Ovary (tissue), 10 donors: ENCODE measurements at places on chromosomes 13 and 19.

- DNase-seq, result no peak
Observed at GRCh38 chr13:65530688-65531087, 1699.4 kb downstream of the PCDH9 start.

DNA sequence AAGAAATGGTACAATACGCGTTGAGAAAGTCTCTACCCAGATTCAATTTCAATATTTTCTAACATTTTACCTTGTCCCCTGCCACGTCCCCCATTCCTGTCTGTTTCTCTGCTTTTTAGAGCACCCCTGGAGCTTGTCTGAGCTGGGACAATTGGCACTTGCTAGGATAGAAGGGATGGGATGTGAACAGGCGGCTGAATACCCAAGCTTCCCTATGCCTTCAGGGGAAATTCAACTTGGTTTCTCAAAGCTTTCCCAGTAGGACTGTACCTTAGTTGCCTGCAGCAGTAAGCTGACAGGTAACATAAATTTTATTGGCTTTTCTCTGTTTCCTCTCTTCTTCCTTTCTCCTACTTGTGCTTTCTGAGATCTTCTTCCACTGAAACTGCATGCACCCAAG lies 1663.3 kb downstream of the EFNB2 start:
- DNase-seq, result no peak

GRCh38 chr13:86900906-86901305 lies 770.3 kb upstream of the SLITRK5 start:
- DNase-seq, result no peak

- DNase-seq, result no peak
Observed at GRCh38 chr13:96793404-96793755, 200.9 kb downstream of the OXGR1 start.

DNA sequence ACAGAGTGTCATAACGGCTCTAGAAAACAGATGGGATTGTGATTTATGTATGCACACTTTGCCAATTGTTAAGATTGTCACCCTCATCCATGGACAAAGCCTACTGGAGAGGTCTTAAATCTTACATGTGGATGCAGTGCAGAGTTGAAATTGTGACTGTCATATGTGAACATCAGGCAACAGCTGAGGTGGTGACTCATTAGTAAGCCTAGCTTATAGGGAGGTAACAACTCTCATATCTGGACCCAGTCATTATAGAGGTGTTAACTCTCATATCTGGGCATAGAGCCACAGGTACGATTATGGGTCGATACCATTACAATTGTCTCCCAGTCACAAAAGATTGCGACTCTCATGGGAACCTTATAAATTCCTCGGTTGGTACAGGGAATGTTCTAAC lies 29.8 kb upstream of the ZNF254 start:
- no peak for DNase-seq

GRCh38 chr13:69288026-69288425 lies 819.6 kb upstream of the ATXN8OS start:
- no peak for DNase-seq

DNA sequence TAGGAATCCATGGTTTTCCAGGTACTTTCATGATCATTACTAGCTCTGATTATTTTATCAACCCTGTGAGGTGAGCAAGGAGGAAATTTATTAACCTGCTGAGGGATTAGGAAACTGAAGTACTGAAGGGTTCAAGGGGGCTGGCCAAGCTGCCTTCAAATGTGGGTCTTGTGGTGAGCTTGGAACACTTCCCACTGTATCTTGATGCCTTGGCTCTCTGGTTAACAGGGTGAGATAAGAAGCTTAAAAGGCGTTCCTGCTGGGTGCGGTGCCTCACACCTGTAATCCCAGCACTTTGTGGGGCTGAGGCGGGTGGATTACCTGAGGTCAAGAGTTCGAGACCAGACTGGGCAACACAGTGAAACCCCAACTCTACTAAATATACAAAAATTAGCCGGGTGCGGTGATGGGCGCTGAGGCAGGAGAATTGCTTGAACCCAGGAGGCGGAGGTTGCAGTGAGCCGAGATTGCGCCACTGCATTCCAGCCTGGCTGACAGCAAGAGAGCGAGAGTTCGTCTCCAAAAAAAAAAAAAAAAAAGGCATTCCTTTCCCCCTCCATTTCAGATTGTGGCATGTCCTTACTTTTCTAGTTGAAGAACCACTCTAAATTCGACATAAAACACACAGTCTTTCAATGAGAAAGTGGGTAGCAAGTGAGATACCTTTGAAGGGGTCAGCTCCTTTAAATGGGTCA lies 70.2 kb downstream of the KLF2 start:
- no peak for DNase-seq

DNA sequence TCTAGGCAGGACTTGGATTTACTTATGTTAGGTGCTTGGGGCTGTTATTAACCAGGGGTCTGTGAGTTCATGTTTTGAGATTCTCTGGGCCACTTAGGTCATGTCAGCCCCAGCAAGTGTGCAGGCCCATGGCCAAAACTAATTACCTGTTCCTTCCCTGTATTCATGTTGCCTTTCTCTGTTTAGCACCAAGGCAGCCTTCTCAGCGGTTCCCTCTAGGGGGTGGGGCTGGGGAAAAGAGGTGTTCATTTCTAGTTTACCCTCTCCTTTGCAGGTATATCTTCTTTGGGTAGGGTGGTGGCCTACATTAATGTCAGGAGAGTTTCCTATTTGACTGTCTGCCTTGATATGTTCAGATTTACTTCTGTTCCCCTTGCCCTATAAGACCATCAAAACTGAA lies 61.7 kb downstream of the PDS5B start:
- DNase-seq, result no peak

DNA sequence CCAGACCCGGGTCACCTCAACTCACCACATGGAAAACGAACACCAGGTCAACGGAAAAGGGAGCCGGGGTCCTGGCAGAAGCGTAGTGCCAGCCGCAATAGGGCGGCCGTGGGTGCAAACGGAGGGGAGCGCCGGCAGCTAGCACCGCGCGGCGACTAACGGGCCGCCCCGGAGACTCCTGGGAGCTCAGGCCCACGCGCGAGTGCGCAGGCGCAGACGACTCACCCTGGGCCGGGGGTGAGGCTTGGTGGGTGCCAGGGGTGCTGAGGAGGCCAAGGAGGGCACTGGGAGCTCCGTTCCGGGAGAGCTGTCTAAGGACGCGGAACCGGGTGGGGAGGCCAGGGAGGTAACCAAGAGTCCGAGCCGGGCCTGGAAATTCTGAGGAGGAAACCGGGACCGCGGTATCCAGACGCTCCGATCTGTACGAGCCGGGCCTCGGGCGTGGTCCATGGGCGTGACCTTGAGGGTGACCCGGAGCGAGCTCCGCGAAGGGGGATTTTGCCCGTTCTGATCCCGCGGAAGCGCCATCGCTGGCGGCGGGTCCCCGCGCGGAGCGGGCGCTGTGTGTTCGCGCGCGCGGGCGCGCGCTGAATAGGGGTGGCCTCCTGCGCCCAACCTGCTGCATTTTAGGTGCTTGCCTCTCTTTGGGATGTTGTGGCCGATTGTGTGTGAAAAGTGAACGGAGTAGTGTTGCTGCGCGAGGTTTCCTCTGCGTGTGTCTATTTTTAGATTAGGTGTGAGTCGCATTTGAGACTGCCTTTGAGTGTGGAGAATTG lies at the start of gene ZNF382:
ZNF382 (plus strand) TSS at position 213 of the 776 bp plus-strand sequence. CDS start 4,602 bp downstream, outside the sequence.
- DNase-seq, result peak; percentile 79

- DNase-seq, result no peak
Observed at GRCh38 chr13:21465710-21466160, 6.6 kb upstream of the ZDHHC20 start.

DNA sequence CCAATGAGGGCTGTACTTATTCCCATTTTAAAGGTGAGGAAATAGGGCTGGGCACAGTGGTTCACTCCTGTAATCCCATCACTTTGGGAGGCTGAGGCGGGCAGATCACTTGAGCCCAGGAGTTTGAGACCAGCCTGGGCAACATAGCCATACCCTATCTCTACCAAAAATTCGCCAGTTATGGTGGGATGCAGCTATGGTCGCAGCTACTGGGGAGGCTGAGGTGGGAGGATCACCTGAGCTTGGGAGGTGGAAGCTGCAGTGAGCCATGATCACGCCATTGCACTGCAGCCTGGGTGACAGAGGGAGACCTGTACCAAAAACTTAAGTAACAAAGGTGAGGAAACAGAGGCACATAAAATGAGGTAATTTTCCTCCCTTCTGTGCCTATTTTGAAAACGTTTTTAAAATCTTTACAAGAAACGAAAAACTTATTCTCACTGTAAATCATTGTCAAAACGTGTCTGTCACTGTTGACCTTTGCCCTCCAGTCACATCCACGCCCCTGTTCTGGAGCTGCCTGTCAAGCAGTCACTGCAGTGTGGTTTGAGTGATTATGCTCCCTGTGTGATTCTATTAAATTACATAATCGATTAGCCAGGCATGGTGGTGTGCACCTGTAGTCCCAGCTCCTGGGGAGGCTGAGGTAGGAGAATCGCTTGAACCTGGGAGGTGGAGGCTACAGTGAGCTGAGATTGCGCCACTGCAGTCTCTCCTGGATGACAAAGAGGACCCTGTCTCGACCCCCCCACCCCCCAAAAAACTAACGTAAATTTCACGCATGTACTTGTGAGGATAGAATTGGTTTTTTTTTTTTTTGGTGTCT lies 12.5 kb downstream of the NOP53 start:
- no peak for DNase-seq

- no peak for DNase-seq
Observed at GRCh38 chr19:28500982-28501630, 711.8 kb downstream of the UQCRFS1 start.

DNA sequence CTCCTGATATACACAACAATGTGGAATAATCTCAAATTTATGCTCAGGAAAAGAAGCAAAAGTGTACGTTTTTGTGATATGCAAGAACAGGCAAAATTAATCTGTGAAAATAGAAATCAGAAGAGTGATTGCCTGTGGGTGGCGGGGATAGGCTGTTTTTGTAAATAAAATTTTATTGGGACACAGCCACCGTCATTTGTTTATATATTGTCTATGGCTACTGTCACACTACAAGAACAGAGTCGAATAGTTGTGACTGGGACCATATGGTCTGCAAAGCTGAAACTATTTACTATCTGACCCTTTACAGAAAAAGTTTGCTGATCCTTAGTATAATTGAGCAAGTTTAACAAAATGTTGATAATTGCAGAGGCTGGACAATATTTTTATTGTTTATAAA lies 269.5 kb upstream of the HTR2A start:
- DNase-seq, result no peak

DNA sequence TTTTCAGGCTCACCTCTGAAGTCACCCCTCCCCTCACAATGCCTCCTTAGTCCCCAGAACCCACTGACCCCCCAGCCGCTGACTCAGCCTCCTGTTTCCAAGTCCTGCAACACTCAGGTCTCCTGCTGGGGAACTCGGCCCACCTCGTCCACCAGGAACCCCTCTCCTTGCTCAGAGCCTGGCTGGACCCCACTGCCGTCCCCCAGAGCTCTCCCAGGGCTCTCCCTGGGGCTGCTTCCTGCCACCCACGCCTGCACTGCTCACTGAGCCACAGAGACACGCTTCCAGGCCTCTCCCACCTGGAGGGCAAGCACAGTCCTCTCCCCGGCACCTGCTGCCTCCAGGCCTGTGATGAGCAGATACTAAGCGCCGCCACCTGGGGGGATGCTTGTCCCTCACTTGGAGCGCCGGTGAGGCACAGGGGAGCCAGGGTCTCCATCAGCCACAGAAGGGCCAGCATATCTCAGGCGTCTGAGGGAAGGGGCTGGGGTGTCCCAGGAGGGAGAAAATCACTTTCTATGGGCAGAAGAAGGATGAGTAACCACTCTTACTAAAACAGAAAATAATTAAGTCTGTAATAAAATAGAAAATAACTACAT lies 53.8 kb downstream of the KLF2 start:
- peak; percentile 26 for DNase-seq

GRCh38 chr13:25775986-25776385 lies 275.8 kb downstream of the SHISA2 start:
- DNase-seq, result no peak

GRCh38 chr19:14409146-14410023 lies 9.8 kb downstream of the DDX39A start:
- DNase-seq, result no peak

DNA sequence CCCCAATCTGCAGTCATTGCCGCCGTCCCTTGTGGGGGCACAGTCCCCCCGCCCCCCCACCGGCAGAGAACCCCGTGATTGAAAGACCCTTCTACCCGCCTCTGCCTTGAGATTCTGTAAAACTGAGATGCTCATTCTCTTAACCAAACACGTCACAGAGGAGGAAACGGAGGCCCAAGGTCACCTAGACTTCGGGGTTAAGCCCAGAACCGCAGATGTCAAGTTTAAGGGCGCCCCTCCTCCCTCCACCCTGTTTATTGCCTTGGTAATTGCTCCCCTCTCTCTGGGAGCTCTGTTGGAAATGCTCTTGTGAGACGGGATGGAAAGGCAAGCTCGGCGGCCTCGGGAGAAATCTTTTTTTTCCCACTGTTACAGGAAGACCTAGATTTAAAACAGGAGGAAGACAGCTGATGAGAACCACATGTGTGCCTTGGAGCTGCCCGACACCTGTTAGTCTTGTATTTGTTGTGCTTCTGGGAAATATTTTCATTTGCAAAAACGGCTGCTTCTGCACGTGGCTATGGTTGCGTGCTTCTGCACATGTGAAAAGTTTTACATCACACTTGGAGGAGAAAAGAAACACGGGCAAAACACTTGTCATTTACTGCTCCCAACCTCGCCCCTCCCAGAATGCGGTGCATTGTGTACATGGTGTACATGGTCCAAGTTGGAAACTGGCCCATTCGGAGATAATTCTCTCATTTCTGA lies 1.1 kb upstream of the MED26 start:
- peak; percentile 65 for DNase-seq

DNA sequence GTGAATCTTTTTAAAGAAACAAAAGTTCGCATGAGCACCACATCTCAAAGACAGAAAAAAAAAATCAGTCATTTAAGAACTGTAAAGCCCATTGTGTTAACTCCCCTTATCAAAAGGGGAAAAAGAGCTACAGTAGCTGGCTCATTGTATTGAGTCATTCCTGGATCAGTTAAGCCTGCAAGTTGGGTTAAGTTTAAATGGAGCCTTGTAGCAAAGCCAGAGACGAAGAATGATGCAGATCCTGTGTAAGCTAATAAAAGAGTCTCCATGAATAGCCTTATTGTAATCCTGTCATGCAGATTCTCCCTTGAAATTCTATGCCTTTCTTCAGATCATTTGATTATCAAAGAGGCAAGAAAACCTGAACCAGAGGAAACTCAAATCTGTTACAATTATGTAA lies 83.8 kb downstream of the CRYL1 start:
- no peak for DNase-seq

DNA sequence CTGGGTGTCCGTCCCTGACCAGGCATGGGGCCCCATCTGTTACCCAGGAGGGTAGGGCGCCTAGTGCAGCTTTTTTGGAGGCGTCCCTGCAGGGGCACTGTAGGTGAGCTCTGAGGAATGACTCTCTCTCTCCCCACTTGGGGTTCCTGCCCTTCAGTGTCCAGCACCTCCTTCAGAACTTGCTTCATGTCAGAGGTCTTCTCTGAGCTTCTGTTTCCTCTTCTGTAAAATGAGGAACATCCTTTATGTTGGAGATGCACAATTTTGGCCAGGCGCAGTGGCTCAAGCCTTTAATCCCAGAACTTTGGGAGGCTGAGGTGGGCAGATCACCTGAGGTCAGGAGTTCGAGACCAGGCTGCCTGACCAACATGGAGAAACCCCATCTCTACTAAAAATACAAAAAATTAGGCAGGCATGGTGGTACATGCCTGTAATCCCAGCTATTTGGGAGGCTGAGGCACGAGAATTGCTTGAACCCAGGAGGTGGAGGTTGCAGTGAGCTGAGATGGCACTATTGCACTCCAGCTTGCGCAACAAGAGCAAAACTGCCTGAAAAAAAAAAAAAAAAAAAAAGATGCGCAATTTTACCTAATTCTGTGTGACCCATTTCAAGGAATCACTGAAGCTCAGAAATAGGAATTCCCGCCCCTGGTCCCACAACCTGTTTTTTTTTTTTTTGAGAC lies 15.2 kb upstream of the PIK3R2 start:
- DNase-seq, result no peak

- DNase-seq, result no peak
Observed at GRCh38 chr13:45229172-45229571, 28.3 kb upstream of the KCTD4 start.
